ENCODE measurements at places on chromosomes 2 and 18.

GRCh38 chr18:8507915-8508705, 101.1 kb upstream of the RAB12 start:
- DNase-seq: no peak

DNA sequence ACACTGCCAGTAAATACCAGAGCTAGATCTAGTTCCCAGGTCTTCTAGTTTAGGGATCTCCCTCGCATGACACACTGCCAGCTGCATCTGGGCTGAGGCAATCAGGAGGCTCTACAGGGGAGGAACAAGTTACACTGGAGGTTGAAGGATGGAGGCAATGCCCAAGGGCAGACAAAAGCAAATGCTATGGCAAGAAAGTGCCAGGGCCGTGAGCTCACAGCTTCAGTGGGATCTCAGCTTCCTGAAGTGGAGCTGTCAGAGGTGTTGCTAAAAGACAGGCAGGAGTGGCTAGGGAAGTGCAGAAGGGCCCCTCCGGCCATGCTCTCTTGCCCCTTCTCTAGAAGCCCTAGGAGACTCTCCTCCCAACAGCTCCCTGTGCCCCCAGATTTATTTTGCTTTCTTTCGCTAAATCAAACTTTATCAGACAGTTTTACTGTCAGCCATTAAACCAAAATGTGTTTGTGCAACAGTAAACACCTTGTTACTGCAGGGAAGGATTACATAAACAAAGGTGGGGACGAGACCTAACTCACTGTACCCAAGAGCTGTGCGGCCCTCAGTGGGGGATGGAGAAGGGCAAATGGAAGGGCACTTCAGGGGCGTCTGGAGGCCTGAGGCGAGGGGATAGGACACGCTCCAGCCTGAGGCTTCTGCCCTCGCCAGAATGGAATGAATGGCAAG, 39.4 kb upstream of the PKDCC start:
- DNase-seq: no peak

DNA sequence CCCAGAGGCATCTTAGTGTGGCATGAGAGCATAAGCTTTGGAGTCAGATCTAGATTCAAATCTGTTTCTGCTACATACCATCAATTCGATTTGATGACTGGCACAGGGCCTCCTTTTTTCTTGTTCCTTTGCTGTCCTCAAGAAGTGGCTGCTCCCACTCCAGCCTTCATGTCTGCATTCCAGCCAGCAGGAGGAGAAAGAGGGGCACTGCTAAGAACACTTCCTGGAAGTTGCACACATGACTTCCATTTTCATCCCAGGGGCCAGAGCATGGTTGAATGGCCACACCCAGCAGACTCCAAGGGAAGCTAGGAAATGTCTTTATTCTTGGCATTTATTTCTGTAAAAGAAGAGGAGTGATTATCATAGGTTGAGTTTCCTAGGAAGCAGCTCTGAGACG, 50.4 kb downstream of the EML6 start:
- no peak for DNase-seq

- no peak for DNase-seq
Observed at GRCh38 chr2:120775194-120775593, 39.5 kb downstream of the GLI2 start.

All from pulmonary artery endothelial cell (primary cell).